ENCODE measurements at places on chromosomes 7 and 10.

DNA sequence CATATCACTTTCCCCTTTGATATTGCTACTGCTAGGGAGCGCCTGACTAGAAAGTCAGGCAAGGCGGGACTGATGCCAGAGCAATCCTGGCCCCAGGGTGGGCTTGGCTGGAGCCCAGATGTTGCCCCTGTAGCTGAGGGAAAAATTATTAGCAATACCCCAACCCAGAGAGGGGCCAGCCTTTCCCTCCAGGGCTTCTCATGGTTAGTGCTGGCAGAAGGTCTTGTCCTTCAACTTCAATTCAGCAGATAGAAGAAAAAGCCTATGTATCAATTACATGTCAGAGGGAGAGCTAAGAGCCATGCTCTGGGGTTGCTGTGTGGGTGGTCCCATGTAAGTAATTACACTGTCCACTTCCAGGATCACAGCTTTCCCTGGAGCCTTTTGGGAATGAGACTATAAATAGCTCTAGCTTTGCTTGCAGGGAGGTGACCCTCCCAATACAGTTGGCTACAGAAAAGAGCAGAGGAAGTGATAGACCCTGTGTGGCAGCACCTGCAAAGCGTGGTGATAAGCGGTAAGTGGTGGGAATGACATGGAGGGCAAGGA is 579.1 kb downstream of the CCSER2 start:
- no peak for DNase-seq

DNA sequence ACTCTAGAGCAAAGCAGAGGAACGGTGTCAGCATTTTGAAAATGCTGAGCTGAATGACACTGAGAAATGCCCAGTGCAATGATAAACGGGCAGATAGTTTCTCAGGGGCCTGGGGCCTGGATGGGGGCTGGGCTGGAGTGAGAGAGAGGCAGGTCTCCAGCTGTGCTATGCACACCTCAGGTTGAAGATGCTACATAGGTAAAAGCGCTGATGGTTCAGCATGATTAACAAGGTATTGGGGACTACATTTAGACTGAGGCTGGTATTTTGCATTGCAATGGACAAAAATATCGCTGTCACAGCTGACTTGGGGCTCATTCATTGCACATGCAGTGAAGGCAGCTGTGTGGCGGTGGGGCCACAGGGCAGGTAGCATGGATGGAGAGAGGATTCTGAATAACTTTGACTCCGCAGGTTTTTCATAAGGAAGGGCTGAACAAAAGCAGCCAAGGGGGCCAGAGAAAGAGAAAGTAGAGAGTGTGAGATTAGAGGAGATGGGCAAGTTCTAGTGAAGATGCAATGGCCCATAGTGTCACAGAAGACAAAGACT is 290.8 kb upstream of the ZNF32 start:
- no peak for DNase-seq

DNA sequence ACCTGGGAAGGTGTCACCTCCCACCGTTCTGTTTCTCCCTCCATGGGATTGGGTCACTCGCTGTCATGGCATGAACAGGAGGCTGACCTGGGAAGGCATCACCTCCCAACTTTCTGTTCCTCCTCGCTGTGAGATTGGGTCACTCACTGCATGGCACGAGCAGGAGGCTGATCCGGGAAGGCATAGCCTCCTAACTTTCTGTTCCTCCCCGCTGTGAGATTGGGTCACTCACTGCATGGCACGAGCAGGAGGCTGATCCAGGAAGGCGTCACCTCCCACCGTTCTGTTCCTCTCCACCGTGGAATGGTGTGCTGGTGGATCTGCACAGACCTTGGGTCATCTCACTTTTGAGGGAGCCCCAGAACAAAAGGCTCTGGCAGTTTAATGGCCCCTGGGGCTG is 239.2 kb upstream of the PRKCQ start:
- DNase-seq, result no peak

DNA sequence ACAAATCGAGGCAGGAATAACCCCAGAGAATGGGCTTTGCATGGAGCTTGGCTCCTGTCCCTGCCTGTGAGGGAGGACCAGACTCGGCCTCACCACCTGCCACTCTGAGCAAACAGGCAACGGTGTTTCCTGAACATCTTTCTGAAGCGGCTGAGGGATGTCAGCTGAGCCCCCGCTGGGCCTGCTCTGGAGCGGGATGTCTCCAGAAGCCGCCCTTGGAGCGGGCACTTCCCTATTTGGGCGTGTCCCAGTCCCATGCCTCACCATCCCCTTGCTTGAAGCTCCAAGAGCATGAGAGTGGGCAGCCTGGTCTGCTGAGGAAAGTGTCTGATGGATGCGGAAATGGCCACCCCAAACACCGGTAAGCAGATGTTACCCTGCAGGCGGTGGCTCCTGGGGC is 10.2 kb downstream of the ALKBH4 start:
- no peak for DNase-seq

DNA sequence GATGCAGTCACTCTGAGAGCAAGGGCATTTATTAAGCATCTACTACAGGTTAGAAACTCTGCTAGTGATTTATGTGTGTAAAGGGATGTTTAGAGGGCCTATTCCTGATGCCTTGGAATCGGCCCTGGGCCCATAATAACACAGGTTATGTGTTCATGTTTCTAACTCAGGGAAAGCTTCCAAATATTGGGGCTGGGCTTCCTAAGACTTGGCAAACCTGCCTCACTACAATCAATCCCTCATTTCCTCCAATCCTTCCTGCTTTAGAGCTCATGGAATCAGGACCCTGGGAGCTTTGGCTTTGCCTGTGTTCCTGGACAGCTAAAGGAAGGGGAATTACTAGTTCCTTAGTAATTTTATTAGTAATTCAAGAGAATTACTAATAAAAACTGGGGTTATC is 148.8 kb downstream of the HIBADH start:
- DNase-seq, result no peak

DNA sequence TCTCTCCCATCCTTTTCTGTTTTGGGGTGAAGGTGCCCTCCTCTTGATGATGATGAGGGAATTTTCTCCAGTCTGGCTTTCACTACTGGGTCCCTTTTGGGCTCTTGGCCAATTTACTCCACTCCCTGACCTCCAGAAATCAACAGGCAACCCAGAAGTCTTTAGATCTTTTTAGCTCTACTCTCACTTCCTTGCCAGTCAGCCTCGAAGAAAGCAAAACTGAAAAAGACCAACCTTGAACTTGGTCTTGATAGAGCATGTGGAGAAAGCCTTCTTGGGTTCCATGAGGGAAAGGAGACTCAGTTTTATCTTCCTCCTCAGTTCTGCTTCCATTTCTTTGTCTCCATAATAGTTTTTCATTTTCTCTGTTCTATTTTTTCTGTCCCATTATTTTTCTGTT is 91.4 kb upstream of the NPVF start:
- no peak for DNase-seq

DNA sequence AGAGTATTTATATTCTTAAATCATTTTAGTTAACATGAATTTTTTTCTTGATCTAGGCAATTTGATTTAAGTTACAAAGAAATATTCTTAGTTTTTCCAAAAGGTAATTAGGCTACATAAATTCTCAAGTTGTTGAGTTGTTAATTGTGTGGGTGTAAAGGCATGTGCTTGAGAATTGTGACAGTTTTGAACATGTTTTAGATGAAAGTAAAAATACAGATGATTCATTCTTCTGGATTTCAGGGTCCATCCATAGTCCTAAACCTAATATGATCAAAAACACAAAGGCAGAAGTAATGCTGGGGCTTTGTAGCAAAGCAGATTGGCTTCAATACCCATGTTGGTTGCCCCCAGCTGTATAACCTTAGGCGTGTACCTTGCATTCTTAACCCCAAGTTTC is 127.9 kb downstream of the CPED1 start:
- no peak for DNase-seq

- peak; percentile 69 for DNase-seq
Observed at GRCh38 chr7:112995059-112995824, 91.4 kb downstream of the GPR85 start.

DNA sequence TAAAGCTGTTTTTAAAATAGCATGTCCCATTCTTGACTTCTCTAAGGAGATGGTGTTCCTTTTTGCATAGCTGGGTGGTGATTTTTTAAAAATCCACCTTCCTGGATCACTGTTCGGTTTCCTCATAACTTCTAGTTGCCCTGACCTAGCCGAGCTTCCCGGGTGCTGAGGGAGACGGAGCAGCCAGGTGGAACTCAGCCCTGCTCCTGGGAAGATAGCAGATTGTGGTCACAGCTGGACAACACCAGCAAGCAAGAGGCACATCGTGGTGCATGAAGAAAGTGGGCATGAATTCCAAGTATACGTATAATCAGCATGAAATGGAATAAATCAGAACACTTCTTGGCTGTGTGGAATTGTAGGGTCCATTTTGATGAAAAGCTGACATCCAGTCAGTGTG is 73.5 kb upstream of the RSU1 start:
- DNase-seq, result no peak

DNA sequence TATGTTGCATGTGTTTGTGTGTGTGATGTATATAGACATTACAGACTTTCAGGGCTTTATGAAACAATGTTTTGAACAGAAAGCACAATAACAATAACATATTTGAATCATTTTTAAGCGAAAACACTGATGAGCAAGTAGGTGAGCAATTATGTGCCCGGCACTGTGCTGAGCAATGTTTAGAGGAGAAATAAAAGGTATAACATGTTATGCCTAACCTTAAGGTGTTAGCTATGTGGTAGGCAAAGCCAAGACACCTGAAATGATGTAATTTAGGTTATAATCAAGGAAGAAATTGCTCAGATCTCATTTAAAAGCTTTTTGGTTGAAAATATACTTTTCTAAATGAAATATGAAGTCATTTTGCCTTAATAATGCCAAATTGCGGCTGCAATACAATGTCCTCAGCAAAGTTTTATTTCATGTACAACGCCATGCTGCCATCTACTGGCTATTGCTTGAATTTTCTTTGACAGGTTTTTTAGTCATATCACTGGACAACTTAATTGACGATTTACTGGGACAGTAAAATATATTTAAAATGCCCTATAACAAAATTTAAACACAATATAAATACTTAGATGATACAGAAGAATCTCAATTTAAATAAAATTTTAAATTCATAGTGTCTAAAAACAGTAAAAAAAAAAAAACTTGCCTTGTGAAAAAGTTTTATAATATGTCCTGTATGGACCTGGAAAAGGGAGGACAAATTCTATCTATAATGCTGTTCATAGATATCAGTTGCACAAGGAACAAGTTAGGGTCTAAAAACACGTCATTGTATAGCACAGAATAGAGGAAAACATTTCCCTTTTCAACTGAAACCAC is 131.1 kb upstream of the CDK1 start:
- peak; percentile 85 for DNase-seq

DNA sequence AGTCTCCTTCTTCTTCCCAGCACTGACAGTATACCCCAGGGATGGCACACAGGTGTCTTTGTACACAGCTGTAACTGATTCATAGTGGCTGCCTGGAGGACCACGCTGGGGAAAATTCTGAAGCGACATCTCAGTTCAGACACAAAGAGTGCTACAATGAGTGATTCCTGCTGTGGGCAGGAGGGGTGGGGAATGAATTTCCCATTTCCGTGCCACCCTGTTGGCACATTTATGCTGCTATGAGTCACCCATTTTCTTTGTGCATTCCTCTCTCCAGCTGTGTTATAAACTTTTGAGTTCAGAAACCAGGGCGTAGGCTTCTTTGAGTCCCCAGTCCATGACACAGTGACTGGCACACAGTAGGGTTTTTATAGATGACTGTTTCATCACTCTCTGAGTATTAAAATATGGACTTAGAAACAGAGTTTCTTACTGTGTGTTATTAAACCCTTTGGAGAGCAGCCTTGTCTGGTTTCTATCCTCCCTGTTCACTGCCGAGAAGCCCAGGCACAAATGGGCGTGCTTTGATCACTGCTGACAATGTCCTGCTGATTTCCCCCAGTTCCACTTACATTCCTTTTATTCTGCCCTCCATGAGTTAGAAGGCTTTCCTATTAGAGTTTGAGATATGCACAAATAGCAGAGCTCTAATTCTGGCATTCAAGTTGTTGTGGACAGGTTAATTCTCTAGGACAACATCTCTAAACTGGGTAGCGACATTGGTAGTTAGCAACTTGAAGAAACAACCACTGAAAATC is 24.0 kb upstream of the NPS start:
- DNase-seq, result no peak

GRCh38 chr10:31977440-31978155 is 49.0 kb upstream of the ARHGAP12 start:
- peak; percentile 86 for DNase-seq

DNA sequence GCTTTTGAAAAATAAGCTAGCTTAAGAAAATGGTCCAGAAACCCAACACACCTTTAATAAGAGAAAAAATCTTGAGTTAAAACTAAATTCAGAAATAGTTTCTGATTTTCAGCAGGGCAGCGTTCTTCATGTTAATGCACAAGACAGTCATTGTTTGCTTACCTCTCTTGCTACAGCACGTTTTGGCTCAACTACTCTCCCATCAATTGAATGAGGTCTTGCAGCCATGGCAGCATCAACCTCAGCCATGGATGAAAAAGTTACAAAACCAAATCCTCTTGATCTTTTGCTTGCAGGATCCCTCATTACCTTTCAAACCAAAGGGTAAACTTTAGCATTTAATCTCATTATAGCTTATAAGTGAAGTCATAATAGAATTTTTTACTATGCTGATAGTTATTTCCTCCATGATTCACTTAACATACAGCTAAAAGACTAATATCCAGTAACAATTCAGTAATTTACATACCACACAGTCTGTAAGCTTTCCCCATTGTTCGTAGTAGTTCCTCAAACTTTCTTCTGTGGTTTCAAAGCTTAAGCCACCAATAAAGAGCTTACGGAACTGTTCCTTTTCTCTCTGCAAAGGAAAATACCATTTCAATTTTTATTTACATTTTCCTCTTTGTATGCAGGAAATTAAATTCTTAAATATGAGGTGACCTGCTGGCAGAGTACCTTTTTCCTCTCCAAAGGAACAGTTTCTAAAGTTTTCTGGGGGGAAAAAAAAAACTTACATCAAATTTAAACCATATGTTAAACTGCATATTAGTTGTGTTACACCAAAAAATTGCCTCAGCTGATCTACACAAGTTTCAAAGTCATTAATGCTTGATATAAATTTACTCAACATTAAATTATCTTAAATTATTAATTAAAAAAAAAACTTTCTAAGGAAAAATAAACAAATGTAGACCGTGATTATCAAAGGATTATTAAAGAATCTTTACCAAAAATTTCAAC is 3.1 kb downstream of the HNRNPA2B1 start:
- DNase-seq, result no peak

GRCh38 chr10:15059914-15060313 is 16.2 kb downstream of the OLAH start:
- DNase-seq, result no peak
